ENCODE measurements at places on chromosomes 11 and 22.

- no peak for DNase-seq
Observed at GRCh38 chr11:61787928-61788491, 4.4 kb downstream of the TMEM258 start.

GRCh38 chr11:128297805-128298204 is 289.6 kb downstream of the ETS1 start:
- DNase-seq: no peak

GRCh38 chr11:88689548-88690240 is 352.2 kb upstream of the CTSC start:
- DNase-seq: no peak

GRCh38 chr11:71564430-71564829 is 933 bp upstream of the KRTAP5-10 start:
- DNase-seq: no peak

DNA sequence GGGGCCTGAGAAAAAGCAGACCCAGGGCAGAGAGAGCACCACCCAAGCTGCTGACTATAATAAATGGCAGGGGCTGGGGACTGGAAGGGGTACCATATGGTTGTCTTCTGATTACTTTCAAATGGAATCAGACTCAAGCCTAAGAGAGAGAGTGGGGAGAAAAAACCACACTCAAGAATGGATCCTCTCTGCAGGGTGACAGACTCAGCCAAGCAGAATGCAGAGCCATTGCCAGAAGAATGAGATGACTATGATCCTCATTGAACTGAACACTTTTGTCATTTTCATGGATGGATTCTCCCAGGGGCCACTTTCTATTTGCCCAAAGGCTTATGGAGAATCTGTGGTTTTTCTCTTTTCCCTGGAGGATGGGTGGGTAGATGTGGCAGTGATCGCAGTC is 8.7 kb downstream of the UBASH3B start:
- DNase-seq: no peak

GRCh38 chr22:48837341-48837935 is 990.2 kb downstream of the BRD1 start:
- DNase-seq: no peak

GRCh38 chr22:36467946-36468345 is 13.5 kb downstream of the TXN2 start:
- no peak for DNase-seq

DNA sequence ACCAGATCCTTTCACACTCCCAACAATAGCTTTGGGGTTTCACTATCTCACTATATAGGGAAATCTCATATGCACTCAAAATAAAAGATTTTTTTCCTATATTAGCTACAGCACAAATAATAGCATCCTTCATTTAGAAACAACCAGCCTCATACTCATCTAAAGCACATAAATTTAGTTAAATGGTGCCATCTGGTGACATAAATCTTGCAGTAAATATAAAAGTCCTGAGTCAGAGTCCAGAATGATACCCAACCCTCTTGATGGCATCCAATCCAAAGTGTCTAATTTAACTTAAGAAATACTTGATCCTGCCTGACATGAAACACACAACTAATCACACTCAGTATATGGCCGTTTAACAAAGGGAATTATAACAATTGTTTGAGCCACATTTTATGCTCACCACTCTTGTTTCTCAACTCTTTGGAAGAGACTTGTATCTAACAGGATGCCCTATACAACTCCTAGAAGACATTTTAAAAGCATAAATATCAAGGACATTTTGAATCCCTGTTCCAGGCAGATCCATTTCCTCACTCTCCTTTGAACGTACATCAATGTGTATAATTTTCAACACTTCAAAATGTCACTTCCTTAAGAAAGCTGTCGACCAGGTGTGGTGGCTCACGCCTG is 36.2 kb downstream of the DLG2 start:
- DNase-seq: no peak

GRCh38 chr11:134951305-134951700 is 539.3 kb upstream of the B3GAT1 start:
- DNase-seq: no peak

Measured in CD4-positive, alpha-beta T cell treated with Interleukin-2 at 100 ng/mL for 4 hours (primary cell).